Pons (tissue), 1 donor: ENCODE measurements at places on chromosomes 3 and 15.

DNA sequence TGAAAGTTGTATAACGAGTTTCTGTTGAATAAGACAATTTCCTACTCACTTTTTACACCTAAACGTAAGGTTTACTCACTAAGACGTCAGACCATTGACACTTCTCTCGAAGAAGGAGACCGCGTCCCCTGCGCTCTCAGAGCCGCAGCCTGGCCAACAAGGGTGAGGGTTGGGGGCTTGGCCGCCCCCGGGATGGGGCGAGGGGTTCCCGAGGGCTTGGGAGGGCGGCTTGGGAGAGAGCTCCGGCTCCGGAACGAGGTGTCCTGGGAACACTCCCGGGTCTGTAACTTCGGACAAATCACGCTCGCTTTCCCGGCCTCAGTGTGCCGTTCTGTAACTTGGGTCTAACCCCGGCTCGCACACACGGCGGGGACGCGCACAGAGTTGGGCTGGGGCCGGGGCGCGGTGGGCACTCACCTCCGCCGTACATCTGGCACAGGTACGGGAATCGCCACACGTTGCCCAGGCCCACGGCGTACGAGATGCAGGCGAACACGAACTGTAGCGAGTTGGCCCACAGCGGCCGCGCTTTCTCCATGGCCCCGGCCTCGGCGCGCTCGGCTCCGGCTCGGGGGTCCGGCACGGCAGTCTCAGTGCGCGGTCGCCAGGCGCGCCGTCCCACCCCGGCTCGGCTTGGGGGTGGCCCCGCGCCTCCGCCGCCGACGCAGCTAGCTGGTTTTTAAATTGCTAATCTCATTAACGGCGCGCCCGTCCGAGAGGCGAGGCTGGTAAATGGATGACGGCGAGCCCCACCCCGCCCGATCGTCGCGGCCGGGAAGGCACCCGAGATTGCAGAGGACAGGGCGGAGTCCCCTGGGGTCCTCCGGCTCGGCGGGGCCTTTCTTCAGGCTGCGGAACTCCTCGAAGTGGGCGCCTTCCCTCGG is at the start of gene SLC6A20:
TSS of gene SLC6A20 (minus strand) at position 655 of the 884 bp plus-strand sequence. CDS start at position 538, 117 bp downstream.
- no peak for DNase-seq

DNA sequence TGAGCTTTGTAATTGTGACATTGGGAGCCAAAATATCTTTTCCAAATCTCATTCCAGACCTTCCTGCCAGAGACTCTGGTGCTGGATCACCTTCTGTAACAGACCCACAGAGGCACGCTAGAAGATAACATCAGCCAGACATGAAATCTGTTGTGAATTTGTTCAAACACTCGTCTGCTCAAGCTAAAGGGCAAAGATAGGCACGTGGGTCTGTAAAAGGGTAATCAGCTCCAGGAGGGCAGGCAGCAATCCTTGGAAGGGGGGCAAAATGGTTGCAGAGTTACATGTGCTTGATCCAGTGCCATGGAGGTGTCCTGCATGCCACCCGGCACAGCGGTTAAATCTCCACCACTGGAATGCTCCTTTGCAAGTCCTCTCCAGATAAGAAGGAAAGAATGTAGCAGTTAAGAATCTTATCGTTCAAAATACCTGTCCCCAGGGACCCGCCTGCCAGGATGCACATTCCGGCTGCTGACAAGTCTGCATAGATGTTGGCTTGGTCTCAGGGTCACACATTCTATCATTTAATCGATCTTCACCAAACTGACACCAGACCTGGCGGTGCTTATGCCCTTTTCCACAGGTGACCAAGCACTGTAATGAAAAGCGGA is 74.8 kb downstream of the ADAMTS9 start:
- DNase-seq: no peak

DNA sequence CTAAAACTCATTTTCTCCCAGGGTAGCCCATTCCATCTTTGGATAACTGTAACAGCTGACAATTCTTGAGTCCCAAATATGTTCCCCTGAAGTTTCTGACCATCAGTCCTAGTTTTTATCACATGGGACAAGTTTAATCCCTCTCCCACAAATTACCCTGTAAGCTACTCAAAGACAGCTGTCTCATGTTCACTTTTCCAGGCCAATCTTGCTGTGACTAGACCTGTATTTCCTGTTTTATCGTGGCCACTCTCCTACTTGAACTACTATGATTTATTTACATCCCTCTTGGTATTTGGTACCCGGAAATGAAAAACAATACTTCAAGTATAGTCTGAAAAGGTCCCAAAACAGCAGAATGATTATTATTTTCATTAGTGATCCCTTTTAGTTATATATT is 95.1 kb upstream of the MEX3B start:
- DNase-seq: no peak

DNA sequence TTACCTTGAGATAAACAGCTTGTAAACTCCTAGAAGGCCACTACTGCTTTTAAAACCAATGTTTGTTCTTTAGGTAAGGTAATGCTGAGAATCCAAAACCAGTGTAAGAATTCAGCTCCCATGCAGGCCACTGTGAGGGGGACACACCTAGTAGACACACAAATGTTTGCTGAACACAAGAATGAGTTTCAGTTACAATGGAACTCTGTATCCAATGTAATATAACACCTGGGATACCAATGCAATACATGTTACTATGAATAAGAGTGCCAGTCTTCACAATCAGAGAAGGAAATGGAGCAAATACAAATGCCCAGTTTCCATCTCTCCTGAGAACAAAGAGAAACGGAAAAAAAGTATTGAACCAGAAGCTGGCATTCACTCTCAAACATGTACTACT is 65.9 kb downstream of the IGF2BP2 start:
- no peak for DNase-seq

- no peak for DNase-seq
Observed at GRCh38 chr3:33665294-33665693, 52.8 kb downstream of the CLASP2 start.

GRCh38 chr3:171184372-171184771 is 157.9 kb upstream of the SLC2A2 start:
- DNase-seq: no peak

DNA sequence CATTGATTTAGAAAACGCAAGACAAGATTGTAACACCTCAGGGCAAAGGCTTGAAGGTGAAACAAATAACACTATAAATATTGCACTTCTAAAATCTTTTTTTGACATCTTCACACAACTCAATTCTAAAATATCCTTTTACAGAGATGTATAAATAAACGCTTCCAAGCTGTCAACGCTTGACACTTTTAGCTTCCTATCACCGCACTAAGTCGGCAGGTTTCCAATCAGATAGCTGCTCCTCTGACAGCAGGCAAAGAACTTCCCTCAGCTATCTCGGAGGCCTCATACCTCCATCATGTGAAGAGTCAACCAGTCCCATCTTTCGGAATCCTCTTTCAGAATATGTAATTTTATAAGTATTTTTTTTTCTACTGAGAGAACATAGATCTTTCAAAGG is 71.0 kb downstream of the PCOLCE2 start:
- no peak for DNase-seq

GRCh38 chr15:48097264-48097663 is 23.5 kb upstream of the SLC24A5 start:
- no peak for DNase-seq

DNA sequence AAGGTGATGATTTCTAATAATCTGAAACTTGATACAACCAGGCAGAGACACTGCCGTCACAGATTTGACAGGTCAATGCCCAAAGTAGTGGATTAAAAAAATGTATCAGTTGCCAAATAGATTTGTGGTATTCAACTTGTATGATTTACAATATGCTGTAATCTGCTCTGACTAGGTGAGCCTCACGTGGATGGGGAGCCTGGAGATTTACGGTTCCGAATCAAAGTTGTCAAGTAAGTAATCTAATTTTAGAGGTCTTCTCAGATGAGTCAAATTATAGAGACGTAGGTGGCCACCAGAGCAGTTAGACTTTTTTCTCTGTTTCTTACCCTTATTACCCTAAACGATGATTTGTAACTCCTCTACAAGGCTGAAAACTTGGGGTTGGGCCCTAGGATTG is 12.0 kb downstream of the DNAJB11 start:
- no peak for DNase-seq

DNA sequence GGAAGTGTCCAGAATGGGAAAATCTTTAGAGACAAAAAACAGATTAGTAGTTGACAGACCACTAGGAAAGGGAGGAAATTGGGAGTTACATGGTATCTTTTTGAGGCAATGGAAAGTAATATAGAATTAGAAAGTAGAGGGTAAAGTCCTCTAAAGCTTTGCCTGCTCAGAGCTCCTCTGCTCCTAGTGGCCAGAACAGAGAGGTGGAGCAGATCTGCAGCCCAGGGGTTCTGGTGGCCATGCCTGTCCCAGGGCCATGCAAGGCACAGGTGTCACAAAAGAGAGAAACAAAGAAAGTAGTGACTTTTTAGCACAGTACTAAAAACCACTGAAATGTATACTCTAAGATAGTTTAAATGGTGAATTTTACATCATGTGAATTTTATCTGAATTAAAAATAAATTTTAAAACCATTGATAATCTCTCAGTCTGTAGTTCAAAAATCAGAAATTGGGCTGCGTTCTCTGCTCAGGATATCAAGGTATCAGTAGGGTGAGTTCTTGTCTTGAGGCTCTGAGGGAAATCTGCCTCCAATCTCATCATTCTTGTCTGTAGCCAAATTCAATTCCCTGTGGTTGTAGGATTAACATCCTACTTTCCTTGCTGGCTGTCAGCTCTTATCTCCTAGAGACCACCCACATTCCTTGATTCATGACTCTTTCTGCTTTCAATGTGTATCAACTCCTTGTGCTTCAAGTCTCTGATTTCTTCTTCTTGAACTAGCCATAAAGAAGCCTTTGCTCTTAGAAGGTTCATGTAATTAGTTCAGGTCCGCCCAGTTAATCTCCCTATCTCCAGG is 23.6 kb downstream of the PYGO1 start:
- no peak for DNase-seq

DNA sequence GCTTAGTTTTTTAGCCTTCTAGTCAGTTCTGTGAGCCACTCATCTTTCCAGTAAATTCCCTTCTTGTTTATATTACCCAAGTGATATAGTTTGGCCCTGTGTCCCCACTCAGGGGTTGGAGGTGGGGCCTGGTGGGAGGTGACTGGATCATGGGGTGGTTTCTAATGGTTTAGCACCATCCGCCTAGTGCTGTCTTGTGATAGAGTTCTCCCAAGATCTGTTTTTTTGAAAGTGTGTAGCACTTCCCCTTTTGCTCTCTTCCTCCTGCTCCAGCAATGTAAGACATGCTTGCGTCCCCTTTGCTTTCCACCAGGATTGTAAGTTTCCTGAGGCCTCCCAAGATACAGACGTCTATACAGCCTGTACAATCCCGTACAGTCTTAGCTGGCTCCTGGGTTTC is 53.7 kb upstream of the INO80 start:
- DNase-seq: peak; percentile 44

- no peak for DNase-seq
Observed at GRCh38 chr3:61730577-61731231, 169.3 kb downstream of the PTPRG start.

DNA sequence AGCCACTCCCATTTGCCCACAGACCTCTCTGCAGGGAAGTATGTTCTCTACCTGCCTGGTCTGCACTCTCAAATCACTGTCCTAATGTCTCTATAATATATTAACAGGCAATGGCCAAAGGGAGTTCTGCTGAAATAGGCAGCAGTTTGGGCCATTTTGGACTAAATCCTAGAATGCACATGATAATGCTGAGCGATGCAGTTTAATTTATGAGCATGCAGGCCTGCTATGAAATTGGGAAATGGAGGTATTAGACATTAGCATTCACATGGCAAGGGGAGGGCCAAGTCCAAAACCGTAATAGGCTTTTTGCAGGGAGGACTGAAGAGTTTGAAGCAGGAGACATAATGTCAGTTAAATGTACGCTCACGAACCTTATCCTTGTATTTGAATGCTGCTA is 31.3 kb downstream of the NMNAT3 start:
- no peak for DNase-seq

DNA sequence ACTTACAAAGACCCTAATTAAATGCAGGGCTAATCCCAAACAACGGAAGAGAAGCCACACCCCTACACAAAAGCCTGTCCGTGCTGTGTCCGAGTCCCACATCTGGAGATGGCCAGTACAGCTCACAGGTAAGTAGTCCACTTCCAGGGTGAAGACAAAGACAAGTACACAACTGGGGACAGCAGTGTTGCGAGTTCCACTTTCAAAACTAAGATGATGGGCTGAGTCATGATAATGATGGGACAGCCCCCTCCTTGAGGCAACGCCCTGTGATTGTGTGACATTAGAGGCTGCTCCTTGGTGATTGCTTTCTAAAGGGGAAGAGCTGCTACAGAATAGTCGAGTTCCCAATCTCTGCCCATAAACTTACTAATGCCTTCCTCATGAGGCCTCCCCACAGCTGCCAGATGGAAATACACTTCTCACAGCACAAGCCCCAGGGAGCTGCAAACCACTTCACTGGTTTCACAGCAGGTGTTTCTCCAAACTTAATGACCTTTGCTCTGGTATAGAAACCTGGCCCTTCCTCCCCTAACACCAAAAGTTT is 27.6 kb downstream of the RFT1 start:
- no peak for DNase-seq

GRCh38 chr15:72421484-72421883 is 23.4 kb downstream of the TMEM202 start:
- DNase-seq: no peak

GRCh38 chr3:120678984-120679383 is 3.1 kb downstream of the HGD start:
- peak; percentile 55 for DNase-seq

GRCh38 chr3:71931922-71932321 is 147.0 kb upstream of the PROK2 start:
- no peak for DNase-seq

DNA sequence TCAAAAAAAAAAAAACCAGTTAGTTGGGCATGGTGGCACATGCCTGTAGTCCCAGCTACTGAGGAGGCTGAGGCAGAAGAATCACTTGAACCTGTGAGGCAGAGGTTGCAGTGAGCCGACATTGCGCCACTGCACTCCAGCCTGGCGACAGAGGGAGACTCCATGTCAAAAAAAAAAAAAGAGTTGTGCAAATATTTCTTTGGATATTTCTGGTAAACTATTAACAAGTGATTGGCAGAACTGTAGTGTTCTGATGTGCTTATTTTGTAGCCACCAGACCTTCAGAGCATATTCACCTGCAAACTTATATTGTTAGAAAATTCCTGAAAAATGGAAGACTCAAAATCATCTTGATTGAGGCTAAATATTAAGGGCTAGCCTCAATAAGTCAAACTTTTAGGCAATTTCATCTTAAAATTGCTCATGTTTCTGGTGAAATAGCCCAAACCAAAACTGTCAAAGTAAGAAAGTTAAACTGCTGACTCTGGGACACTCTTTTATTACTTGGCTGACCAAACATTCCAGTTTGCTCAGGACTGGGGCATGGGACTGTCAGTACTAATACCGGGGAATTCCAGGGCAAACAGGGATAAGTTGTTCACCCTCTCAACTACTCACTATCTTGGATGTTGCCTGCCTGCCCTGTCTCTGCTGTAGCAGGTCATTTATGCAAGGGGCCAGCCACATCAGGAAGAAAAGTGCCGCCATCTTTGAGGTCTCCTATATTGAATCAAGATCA is 37.0 kb downstream of the ABHD2 start:
- DNase-seq: no peak

GRCh38 chr3:171850320-171850959 is 7.3 kb downstream of the TMEM212 start:
- DNase-seq: no peak
